ENCODE measurements at places on chromosomes 1 and 21.

DNA sequence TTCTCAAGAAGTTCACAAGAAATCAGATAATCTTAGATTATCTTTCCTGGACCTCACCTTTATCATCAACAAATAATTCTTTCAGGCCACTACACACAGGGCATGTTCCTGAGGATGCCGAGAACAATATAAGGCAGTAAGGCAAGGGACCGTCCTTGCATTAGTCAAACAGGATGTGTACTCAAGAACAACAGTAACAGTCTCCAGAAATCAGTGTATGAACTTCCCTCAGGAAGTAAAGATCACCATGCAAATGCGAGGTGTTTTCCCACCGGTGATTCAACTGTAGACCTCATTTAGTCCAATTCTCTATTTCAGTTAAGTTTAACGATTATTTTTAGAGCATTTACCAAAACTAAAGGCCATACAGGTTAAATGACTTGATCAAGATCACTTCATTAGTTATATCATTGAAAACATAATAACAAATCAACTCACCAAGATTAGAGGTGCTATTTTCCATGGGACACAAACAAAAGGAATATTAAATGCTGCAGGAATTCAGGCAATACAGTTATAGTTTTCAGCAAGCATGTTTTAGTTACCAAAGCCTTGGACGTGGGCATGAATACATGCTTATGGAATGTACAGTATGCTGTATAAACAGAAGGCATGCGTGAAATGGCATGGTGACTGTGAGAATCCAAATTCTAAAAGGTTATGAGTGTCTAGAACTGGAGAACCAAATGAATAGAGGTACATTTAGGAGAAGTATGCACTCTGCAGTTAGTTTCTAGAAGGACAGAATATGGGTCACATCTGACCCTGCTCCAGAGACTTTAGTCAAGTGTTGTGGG, 145.2 kb downstream of the TNR start:
- ATAC-seq = peak; percentile 58

GRCh38 chr21:46351476-46352163, 27.7 kb downstream of the PCNT start:
- ATAC-seq = no peak

- no peak for ATAC-seq
Measured at GRCh38 chr1:109508873-109509175, 703 bp downstream of the AMIGO1 start.

GRCh38 chr1:95040032-95040525, 32.7 kb downstream of the ALG14 start:
- no peak for ATAC-seq

Measured in stimulated activated memory B cell treated with anti-CD40 and anti-IgM and Interleukin-4, amounts not matched to agents 10 μg/mL and 1 μg/mL and 100 μg/mL, for 72 hours (primary cell).